Muscle of leg (tissue), 16 donors: ENCODE measurements at places on chromosomes 3 and 15. TPM values are rescaled to one million over a fixed set of nuclear protein-coding genes. Genes with fewer than 3 reads are reported as not detected.

DNA sequence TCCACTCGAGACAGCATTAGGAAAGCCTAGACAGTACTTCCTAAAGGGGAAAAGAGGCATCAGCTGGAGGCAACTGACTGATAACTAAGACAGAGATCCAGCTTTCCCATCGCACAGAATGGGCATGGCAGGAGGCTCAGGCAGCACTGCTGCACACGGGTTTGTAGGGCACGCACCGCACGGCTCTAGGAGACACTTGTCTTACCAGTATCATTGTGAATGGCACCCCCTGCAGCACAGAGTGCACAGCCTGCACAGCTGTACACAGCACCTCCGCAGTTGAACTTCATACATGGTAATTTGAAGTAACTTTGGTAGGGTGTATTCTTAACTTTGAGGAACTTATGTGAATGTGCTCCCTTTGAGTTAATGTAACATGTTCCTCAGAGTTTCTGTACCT, 281.6 kb downstream of the PLCL2 start:
- no peak for DNase-seq

DNA sequence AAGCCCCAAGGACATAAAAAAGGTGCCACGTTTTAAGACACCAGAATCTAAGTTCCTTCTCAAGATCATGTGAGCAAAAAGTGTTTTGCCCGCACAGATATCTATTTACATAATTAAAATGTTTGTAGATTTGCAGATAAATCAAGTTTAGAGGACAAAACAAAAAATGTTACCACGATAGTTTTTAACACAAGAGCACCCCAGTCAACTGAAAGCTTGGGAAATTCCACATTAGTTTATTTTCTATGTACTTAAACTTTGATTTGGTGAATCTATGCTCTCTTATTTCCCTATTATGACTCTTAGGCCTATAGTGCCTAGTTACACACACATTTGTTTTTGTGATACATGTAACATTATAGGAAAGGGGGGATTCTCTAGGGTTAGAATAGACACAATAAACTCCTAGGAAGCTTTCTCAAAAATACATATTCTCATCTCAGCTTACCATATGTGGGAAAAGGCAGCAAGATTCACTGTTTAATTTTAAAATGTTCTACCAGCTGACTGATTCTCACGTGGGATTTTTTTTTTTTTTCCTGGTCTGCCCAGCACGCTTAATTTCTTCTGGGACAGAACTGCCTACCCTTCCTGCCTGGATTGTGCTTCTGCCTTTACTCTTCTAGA, 8.4 kb upstream of the LEKR1 start:
- DNase-seq, result no peak

GRCh38 chr3:24828551-24828950, 333.9 kb upstream of the THRB start:
- peak; percentile 63 for DNase-seq

Gene TEX9
- polyA plus RNA-seq, result 1.9 TPM

GRCh38 chr3:143261848-143262247, 142.3 kb downstream of the CHST2 start:
- DNase-seq, result no peak

DNA sequence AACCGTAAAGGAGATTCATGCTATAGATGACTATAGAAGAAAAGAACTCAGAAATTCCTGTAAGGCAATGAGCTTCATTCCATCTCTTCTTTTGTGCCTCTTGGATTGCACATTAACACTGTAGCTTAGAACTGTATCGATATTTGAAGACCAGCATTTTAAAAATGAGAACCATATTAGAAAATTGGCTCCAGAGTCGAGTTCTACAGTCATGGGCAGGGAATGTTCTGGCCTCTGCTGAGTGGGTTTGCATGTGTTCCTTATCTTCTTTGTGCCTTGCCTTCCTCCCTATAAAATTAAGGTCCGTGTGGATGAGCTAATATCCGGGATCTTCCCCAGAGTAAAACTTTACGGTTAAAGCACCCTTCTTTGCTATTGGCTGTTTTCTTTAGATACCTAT, 77.4 kb upstream of the PLCL2 start:
- no peak for DNase-seq

GRCh38 chr15:61133361-61133760, 95.7 kb downstream of the RORA start:
- DNase-seq, result no peak

Gene FSD2
- 44.3 TPM for polyA plus RNA-seq

Gene C3orf85
- 1.3 TPM for polyA plus RNA-seq

Gene CCDC32
- polyA plus RNA-seq, result 21.7 TPM

Gene GLDN
- polyA plus RNA-seq, result 0.17 TPM

GRCh38 chr3:12158387-12159226, at the start of gene TIMP4:
TIMP4 (minus strand) TSS chr3:12158912; CDS start chr3:12158840, 72 bp downstream.
- peak; percentile 38 for DNase-seq

GRCh38 chr3:84194029-84194428, 764.8 kb upstream of the CADM2 start:
- DNase-seq, result no peak

- no peak for DNase-seq
Measured at GRCh38 chr3:150057227-150057626, 86.5 kb upstream of the PFN2 start.

Gene TMEM40
- polyA plus RNA-seq, result 16.7 TPM

Gene SLC9C1
- 0.15 TPM for polyA plus RNA-seq

- DNase-seq, result no peak
Measured at GRCh38 chr3:160330109-160330508, 68.9 kb downstream of the IFT80 start.

- no peak for DNase-seq
Measured at GRCh38 chr3:15676259-15676658, 74.7 kb downstream of the BTD start.

Gene ROPN1
- not detected for polyA plus RNA-seq
